ENCODE measurements at places on chromosomes 3 and 15.

GRCh38 chr15:66017792-66018487 is 148.6 kb downstream of the RAB11A start:
- DNase-seq, result no peak

DNA sequence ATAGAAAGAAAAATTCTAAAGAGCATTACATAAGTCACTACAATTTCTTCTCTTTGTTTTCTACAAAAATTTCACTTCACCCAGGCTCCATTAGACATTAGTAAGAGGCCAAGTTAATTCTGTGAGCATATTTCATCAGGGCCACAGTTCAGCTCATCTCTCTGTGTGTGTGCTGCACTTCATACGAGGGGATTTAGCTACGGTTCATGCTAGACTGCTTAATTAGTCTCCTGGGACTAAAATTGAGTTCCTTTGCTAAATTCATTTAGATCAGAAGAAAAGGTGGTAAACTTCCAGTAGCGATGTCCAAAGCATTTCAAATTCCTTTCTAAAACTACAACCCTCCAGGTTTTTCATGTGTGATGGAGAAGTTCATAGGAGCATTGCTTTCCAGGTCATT is 83.1 kb upstream of the SETMAR start:
- no peak for DNase-seq

GRCh38 chr15:75727031-75727531 is 14.4 kb upstream of the CSPG4 start:
- no peak for DNase-seq

GRCh38 chr15:23687143-23687470 is at the start of gene NDN:
TSS of gene NDN (minus strand) at chr15:23687305. CDS start at chr15:23687217, 88 bp downstream.
- no peak for DNase-seq

- DNase-seq, result no peak
These were observed 360.3 kb upstream of the TBL1XR1 start for GRCh38 chr3:177557548-177557947.

DNA sequence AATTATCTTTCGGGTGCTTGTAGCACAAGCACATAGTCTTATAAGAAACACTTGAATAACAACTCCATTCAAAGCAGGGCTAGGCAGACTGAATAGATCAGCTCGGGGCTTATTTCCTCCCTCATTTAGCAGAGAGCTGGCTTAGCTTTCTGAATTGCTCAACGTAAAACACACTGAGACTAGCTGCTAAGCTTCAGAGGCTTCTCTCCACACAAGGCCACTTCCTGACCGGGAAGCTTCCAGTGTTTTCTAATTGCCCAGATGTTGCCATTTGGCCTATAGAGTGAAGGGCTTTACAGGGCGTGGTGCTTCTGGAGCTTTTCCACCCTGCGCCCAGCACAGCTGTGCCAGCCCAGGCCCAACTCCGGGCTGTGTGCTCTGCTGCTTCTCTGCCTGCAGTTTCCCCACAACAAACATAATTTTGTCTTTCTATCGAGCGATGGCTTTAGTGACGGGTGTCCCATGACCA is 16.6 kb downstream of the FAM240A start:
- DNase-seq, result no peak
